ENCODE measurements at places on chromosomes 2 and 18.

DNA sequence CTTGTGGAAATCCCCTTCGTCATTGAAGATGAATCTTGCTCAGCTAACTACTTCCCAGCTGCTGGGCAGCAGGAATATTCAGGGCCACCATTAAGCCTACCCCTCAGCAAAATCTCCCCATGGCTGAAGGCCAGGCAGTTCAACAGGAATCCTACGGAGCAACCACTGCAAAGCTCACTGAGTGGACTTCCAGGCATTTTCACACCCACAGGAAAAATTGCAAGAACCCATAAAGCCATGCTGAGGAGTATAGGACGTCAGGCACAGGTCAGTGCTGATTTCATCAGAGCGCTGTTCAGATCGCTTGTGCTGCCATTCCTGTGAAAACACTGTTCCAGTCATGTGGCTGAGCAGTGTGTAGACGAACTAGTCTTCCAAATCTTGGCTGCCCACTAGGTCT lies 134.8 kb upstream of the TACR1 start:
- no peak for DNase-seq

DNA sequence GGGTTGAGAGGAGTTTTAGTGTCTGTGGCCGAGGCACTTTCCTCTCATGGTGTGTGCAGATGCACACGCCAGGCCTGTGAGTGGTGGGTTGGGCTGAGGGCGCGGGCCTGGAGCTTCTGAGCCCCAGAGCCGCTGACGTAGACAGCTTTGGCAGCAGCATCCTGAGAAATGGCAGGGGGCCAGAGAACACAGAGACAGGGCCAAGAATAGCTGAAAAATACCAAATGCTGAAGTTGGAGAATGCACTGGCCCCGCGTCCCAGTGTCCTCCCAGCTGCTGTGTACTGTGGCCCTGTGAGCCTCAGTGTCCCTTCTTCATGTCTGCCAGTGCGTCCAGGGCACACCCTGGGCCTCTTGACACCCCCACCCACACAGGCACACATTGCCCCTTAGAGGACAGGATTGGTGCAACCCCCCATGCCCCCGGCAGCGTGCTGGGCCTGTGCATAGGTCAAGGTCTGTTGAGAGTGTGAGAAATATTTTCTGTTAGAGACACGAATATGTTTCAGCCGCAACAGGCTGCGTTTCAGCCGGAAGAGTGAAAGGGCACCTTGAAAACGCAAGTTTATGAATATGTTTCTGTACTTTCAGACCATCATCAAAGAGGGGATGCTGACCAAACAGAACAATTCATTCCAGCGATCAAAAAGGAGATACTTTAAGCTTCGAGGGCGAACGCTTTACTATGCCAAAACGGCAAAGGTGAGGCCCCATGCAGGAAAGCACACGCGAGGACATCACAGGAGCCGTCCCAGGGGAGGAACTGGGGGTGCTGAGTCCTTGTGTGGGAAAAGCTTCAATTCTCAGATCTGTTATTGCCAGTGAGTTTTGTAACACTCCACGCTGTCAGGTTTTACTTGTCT lies 33.6 kb downstream of the DGKD start:
- DNase-seq = peak; percentile 86

GRCh38 chr18:61982475-61982874 lies 89.7 kb upstream of the RNF152 start:
- DNase-seq = no peak

GRCh38 chr18:10289251-10289650 lies 165.2 kb upstream of the APCDD1 start:
- no peak for DNase-seq

- DNase-seq = no peak
Observed at GRCh38 chr2:96847586-96847985, 3.8 kb upstream of the ANKRD23 start.

DNA sequence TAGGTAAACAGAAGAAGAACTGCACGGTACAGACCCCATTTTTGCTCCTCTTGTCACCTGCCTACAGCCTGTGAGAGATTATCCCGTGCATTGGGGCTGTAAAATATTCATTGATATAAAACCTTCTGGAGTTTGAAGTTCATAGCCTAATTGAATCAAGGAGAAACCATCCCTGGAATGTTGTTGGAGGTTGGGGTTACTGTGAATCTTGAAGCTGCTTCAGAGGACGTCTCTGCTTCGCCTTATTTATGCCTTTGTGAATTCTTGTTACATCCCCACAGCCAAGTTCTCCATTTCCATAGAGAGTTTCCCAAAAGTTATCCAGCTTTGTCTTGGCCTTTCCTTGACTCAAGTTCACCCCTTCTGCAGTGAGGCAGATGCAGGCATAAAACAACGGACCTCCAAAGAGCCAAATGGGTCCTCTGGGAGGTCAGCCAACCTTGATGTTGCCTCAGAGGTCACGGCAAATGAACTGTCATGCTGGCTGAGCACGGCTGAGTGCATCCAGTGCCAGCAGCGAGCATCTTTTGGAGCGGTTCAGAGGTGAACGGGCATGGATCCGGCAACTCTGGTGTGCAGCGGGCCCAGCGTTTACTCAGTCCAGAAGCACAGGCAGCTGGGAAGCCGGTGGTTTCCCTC lies 317.6 kb downstream of the PRKCE start:
- DNase-seq = no peak

GRCh38 chr2:160652236-160652635 lies 158.6 kb upstream of the RBMS1 start:
- no peak for DNase-seq

DNA sequence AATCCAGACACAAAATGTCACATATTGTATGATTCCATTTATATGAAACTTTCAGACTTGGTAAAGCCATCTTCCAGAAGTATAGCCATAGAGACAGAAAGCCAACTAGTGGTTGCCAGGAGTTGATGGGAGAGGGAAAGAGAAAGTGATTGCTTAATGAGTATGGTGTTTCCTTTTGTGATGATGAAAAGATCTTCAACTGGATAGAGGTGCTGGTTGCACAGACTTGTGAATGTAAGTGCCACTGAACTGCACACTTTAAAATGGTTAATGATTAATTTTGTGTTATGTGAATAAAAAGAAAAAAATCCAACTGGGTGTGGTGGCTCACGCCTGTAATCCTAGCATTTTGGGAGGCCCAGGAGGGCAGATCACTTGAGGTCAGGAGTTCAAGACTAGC lies 135.3 kb upstream of the SLC1A4 start:
- DNase-seq = no peak

GRCh38 chr2:129205766-129206165 lies 773.7 kb upstream of the RAB6C start:
- DNase-seq = no peak

GRCh38 chr18:9434122-9434701 lies 41.1 kb upstream of the RALBP1 start:
- DNase-seq = no peak

DNA sequence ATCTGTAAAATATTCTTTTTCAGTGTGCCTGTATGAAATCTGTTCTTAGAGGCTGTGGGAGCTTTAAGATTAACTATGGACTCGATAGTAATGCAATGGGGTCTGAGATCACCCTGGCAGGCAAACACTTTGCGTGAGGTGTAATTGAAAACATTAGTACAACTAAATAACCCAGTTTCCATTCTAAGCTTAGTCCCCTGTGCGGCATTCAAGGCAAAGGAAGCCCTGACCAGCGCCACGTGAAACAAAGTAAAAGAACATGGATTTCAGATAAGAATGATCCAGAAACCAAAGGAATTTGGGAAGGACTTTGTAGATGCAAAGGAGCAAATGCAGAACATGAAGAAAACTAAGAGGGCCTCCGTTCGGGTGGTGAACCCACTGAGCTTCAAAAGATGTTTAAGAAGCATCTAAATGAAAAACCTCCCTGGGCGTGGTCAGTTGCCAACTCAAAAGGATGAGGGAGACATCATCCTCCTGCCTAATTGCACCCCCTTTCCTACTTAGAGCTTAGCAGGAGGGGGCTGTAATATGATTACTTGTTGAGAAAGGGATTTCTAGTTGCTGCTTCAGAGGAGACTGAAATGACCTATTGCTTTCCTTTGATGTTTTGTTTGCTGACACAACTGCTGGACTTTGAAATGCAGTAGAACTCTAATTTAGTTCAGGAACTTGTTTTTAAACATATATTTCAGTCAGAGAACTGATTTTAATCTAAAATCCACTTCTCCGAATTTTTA lies 7.9 kb upstream of the CETN1 start:
- no peak for DNase-seq
